ENCODE measurements at places on chromosomes 4 and X.

- DNase-seq = no peak
Measured at GRCh38 chrX:9789555-9789954, 3.3 kb downstream of the SHROOM2 start.

GRCh38 chrX:133413218-133413925 lies 1.9 kb downstream of the GPC4 start:
- no peak for DNase-seq

DNA sequence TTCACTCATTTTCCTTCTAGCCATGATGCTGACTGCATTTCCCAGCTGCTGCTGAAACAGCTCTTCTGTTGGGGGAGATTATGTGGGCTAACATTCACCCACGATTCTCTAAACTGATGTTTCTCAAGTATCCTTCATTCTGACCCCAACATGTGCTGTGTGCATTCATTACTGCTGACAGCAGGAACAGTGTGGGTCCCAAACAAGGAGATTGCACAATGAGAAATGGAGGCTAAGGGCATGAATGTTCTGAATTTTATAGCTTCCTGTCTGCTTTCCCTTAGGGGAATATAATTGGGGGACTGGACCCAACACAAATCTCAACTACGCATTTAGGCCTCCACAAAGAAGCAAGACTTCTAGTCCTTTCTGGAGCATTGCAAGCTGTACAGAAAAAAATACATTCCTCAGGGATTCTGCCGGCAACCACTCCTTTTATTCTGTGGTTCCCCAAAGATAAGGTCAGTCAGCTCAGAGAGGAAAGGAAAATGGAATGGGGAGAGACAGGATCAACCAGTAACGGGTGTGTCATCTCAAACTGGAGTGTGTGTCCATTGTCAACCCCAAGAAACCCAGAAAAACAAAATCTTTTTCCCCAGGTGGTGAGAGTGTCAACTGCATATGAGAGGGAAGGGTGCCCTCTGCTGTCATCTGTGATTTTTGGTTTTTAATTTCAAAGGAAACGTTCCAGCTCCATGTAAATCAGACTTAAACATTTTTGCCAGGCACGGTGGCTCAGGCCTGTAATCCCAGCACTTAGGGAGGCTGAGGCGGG lies 81.5 kb upstream of the EGFL6 start:
- DNase-seq = no peak

GRCh38 chr4:160142579-160142978 lies 1039.7 kb downstream of the RAPGEF2 start:
- DNase-seq = no peak

DNA sequence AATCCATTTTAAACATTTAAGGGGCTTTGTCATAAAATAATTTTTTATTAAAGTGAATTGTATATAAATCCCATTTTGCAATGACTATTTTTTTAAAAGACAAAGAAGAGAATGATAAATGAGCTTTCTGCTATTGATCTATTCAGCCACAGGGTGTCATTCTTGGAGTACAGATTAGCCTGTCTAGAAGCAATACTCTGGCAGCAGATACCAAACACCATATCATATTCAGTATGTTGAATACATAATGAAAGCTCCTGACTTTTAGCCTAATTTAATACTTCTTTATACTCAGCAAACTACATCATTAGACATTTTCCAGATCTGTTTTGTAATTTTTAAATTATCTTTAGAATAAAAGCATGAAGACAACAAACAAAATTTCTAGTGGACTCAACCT lies 496.3 kb downstream of the PDGFC start:
- DNase-seq = no peak

GRCh38 chrX:15822922-15823321 lies 31.7 kb downstream of the AP1S2 start:
- DNase-seq = no peak

DNA sequence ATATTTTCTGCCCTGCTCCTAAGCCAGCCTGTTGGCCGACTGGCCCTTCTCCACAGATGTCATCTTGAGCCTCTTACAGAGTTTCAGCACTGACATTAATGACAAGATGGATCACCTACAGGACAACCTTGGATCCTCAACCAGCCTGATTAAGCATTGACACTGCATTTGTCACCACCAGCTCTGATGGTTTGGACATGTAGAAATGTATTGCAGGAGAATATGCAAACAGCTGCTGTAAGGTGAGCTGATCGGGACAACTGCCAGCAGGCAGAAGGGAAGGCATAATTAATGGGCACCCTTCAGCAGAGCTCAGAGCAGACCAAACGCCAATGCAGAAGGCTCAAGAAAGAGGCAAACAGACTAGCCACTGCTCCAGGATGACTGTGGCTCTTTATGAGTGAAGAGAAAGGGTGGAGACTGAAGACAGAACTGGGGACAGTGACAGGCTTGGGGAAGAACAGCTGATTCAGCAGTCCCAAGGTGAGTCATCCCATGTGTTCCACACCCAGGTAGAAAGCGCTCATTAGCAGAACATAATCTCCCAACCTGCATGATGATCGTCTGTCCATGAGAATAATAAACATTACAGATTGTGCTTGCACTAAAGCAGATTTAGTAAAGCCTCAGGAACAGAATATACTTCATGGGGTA lies 6.7 kb downstream of the CORIN start:
- DNase-seq = no peak

- DNase-seq = no peak
Measured at GRCh38 chr4:181684310-181684709, 558.9 kb upstream of the TENM3 start.

GRCh38 chrX:134572816-134573682 lies 85.2 kb downstream of the PLAC1 start:
- DNase-seq = no peak

- no peak for DNase-seq
Measured at GRCh38 chr4:162422312-162422711, 258.5 kb upstream of the FSTL5 start.

- DNase-seq = no peak
Measured at GRCh38 chrX:10929747-10930146, 181.4 kb upstream of the HCCS start.

GRCh38 chrX:123713434-123713833 lies 19.4 kb downstream of the THOC2 start:
- DNase-seq = no peak

DNA sequence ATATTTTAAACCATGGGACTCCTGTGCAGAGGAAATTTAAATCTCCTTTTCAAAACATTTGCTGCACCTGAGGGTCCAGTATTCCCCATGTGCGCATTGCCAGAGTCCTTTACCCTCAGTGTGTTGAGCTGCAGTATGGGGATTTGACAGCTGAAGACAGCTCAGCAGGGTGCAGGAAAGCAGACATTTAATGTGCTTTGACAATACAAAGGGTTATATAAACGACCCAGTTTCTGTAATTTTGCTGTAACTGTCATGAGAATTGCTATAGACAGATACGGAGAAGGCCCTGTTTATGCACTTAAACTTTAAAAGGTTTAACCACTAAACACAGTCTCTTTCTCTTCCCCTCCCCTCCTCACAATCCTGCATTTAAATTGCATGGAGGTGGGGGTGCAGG lies 393.4 kb downstream of the MID1IP1 start:
- DNase-seq = no peak

DNA sequence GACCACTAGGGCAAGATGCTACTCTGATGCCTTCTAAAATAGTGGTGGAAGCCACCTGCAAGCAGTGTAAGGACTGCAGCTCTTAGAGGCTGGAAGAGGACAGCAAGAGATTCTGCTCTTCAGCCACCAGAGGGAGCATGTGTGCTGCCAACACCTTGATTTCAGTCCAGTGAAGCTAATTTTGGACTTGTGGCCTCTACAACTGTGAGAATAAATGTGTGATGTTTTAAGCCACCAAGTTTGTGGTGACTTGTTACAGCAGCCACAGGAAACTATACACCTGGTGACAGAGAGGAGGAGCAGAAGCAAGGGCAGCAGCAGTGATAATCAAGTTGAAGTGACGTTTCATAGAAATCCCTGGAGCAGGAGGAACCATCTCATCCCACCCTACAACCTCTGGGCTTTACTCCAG lies 55.9 kb downstream of the FGFBP1 start:
- no peak for DNase-seq

- no peak for DNase-seq
Measured at GRCh38 chrX:19707246-19707871, 180.0 kb downstream of the SH3KBP1 start.
